NCI-H524 (cell line): ENCODE measurements at places on chromosomes 5 and 9.

GRCh38 chr5:40484495-40484894 is 195.2 kb upstream of the PTGER4 start:
- no peak for DNase-seq

GRCh38 chr5:119318256-119318894 is 37.4 kb upstream of the TNFAIP8 start:
- DNase-seq: no peak

- no peak for DNase-seq
Measured at GRCh38 chr9:122546196-122546595, 6.7 kb upstream of the OR1N2 start.

DNA sequence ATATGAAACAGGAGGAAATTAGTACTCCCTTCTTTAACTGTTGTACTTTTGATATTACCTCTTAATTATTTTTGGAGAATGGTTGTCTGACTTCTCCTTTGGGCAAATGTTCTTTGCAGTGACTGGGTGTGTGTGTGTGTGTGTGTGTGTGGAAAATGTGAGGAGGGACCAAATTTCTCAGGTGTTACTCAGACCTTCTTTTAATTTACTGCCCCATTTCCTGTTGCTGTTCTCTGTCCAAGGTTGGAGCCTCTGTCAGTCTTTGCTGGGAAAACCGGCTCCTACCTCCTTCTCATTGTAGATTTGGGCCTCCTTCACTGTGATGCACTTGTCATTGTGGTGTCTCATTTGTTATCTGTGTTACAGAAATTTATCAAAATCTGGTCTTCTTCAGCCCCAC is 68.4 kb downstream of the PBX3 start:
- DNase-seq: no peak

- DNase-seq: peak; percentile 81
Measured at GRCh38 chr9:133715866-133716563, 22.1 kb downstream of the SARDH start.
